ENCODE measurements at places on chromosomes 16 and 17. TPM values are rescaled to one million over a fixed set of nuclear protein-coding genes. Genes with fewer than 3 reads are reported as not detected.

NXN gene
- total RNA-seq = 55.7 TPM

NUP93 gene
- 55.6 TPM for total RNA-seq

ANKRD40CL gene
- not detected for total RNA-seq

DNA sequence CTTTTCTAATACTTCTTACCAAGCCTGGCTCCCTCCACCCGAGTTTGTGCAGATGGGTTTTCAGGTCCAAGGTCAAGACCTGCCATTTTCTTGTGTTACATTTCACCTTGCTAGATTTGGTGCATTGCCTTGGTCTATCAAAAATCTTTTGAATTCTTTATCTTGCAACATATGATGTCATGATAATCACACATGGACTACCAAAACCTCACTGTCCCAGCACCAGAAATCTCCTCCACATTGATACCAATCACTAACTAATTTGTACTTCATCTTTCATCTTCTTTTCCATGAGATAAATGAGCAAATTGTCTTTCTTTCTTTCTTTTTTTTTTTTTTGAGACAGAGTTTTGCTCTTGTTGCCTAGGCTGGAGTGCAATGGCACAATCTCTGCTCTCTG is 33.0 kb upstream of the ZFHX3 start:
- no peak for DNase-seq

- no peak for DNase-seq
These were observed 76.0 kb downstream of the ZNF18 start for GRCh38 chr17:11921296-11921695.

CLDN9 gene
- not detected for total RNA-seq

GRCh38 chr17:29620271-29620670 is 2.4 kb downstream of the CORO6 start:
- no peak for DNase-seq

KRTAP3-2 gene
- not detected for total RNA-seq

GRCh38 chr17:50539762-50540559 is 7.0 kb upstream of the SPATA20 start:
- DNase-seq = no peak

NPIPB9 gene
- 2.0 TPM for total RNA-seq

All from glomerular endothelial cell (primary cell).